ENCODE measurements at places on chromosomes 7 and 10.

- no peak for DNase-seq
Measured at GRCh38 chr10:62153191-62153590, 115.5 kb downstream of the RTKN2 start.

DNA sequence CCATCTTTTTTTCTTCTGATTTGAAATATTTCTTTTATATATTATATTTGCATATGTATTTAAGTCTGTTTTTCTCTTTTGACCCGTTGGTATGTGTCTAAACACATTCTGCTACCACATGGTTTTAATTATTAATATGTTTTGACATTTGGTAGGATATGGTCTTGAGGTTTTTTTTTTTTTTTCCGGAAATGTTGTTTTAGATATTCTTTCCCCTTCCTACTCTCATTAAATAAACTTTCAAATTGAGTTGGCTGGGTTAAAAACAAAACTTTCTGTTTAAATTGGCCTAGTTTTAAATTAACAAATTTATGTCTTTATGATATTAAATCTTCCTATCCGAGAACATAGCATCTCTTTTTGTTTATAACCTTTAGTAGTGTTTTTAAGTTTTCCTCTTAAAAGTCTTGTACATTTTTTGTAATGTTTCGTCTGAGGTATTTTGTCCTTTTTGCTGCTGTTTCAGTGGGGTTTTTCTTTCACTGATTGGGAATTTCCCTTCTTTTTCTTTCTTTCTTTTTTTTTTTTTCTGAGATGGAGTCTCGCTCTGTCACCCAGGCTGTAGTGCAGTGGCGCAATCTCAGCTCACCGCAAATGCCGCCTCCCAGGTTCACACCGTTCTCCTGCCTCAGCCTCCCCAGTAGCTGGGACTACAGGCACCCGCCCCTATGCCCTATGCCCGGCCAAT is 25.4 kb downstream of the STAM start:
- DNase-seq = no peak

DNA sequence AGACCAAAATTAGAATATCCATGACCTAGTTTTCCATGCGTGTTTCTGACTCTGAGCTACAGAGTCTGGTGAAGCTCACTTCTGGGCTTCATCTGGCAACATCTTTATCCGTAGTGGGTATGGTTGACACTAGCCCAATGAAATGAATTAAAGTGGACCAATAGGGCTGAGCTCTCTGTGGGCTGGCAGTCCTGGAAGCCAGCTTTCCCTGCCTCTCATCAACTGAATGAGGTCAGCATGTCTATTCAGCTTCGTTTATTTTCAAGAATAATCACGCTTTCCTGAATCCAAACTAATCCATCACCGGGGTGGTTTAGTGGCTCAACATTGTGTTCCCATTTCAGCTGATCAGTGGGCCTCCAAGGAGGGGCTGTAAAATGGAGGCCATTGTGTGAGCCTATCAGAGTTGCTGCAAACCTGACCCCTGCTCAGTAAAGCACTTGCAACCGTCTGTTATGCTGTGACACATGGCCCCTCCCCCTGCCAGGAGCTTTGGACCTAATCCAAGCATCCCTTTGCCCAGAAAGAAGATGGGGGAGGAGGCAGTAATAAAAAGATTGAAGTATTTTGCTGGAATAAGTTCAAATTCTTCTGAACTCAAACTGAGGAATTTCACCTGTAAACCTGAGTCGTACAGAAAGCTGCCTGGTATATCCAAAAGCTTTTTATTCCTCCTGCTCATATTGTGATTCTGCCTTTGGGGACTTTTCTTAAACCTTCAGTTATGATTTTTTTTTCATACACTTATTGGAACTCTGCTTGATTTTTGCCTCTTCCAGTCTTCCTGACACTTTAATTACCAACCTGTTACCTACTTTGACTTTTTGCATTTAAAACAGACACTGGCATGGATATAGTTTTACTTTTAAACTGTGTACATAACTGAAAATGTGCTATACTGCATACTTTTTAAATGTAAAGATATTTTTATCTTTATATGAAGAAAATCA is 35.5 kb downstream of the CAV1 start:
- DNase-seq = no peak

- DNase-seq = no peak
Measured at GRCh38 chr10:102411341-102412255, 7.0 kb downstream of the PSD start.

DNA sequence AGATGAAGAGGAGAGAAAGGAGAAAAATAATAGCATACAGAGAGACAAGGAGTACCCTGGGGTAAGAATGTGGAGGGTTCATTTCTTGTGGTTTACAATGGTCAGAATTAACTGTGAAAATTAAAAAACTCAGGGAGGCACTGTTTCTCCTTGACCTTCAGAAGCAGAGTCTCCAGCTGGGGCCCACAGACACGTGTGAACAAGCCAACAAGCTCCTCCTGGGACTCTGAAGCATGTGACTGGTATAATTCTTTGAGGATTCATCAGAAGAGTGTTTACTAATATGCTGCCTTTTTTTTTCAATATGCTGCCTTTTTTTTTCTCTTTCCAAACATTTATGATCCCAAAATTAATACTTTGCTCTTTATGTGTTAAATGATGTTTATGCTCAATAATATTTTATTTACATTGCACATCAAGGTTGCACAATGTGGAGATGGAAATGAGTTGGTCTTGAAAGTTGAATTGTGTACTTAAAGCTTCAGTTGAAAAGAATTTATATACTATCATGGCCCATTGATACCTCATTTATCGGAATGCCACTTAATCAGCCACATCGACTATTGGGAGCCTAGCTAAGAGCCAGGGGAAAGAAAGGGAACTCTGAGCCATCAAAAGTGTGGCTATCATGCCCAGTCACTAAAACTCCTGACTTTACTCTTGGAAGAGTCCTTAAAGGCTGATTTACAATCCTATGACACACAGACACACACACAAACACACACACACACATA is 134.7 kb upstream of the RHOBTB1 start:
- DNase-seq = no peak

DNA sequence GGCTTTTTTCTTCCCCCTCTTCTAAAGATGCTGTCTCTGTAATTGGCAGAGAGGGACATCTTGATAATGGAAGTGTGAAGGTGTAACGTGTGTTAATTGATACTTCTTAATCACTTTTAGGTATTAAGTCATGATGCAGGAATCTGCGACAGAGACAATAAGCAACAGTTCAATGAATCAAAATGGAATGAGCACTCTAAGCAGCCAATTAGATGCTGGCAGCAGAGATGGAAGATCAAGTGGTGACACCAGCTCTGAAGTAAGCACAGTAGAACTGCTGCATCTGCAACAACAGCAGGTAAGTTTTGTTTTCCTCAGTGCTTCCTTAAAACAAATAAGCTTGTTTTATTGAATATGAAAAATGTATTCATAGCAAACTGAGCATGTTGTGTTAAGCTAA is 11.8 kb downstream of the FOXP2 start:
- DNase-seq = no peak

- no peak for DNase-seq
Measured at GRCh38 chr7:132485600-132486273, 90.5 kb downstream of the PLXNA4 start.

DNA sequence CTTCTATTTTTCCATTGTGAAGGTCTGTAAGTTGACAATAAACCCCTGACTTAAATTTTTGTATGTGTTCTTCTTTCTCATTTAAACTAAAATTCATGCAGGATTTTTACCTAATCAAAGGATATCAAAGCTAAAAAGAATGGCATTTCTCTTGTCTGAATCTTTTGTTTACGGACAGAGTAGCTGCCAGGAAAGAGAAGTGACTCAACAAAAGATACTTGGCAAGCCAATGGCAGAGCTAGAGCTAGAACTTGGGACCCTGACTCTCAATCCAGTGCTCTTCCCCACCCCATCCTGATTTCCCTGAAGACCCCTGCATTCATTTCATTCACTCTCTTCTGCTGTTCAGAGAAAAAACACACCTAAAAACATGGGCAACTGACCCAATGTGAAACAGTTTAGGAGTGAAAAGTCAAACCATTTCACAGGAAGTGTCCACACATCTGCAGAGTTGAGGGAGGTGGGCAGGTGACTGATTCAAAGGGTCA is 40.2 kb upstream of the PDLIM1 start:
- no peak for DNase-seq

DNA sequence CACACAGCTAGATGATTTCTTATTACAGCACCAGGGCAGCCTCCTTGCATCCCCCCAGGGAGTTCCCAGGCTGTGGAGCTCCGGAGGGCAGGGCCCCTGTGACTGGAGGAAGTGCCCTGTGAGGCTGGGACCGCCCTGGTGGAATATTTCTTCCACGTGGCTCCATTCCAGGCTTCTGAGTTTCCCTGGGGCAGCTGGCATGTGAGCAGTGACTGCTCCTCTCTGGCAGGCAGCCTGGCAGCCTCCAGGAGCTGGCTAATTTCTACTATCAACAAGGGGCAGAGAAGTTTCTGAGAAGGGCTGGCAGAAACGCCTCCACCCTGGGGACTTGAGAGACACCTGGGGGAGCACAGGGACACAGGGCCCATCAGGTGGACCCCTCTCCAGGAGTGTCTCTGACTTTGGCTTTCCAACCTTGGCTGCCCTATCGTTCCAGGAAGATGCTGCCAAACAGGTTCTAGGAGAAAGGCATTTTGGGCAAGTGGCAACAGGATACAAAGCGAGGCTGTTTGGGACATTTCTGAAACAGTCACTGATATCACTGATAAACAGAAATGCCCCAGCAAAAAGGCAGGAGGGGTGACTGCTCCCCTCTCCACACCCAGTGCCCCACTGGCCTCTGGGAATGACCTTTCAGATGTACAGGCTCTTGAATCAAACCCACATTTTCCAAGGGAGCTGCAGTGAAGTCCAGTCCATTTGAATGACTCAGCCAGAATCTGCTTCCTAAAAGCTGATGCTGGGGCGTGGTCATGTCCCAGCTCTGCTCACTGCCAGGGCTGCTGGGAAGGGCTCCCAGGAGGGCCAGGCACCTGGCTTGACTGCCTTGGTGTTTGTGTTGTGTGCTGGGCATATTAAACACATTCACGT is 16.1 kb downstream of the MYOF start:
- DNase-seq = peak; percentile 58

GRCh38 chr7:4667776-4668509 is 14.2 kb upstream of the FOXK1 start:
- DNase-seq = no peak

- DNase-seq = no peak
Measured at GRCh38 chr10:104906112-104906511, 265.0 kb downstream of the SORCS3 start.

DNA sequence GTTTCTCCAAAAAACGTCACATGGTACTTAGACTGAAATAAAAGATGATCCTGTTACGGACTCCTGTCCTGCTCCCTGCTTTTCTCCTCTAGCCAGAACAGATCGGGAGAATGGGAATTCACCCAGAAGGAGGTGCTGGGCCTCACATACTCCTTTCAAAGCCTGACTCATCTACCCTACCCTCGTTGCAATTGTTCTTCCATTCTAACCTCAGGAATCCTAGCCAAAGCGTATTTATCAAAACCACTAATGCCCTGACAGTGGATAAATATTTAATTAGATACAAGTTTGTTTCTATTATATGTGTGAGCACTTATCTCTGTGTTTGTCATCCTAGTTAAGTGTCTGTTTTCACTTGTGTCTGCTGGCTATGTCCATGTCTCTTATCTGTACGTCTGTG is 21.7 kb downstream of the ZCWPW1 start:
- no peak for DNase-seq

- DNase-seq = no peak
Measured at GRCh38 chr10:58714409-58714808, 201.7 kb downstream of the BICC1 start.

DNA sequence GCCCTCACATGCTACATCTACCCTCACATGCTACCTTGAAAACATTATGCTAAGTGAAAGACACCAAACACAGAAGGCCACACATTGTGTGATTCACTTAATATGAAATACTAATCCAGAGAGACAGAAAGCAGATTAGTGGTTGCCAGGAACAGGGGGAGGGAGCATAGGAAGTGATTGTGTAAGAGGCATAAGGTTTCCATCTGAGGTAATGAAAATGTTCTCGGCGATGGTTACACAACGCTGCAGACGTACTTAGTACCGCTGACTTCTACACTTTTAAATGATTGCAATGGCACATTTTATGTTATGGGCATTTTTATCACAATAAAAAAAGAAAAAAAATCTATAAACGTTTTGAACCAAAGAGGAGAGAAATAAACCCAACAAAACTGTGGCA is 742.3 kb downstream of the TYW1 start:
- DNase-seq = no peak

DNA sequence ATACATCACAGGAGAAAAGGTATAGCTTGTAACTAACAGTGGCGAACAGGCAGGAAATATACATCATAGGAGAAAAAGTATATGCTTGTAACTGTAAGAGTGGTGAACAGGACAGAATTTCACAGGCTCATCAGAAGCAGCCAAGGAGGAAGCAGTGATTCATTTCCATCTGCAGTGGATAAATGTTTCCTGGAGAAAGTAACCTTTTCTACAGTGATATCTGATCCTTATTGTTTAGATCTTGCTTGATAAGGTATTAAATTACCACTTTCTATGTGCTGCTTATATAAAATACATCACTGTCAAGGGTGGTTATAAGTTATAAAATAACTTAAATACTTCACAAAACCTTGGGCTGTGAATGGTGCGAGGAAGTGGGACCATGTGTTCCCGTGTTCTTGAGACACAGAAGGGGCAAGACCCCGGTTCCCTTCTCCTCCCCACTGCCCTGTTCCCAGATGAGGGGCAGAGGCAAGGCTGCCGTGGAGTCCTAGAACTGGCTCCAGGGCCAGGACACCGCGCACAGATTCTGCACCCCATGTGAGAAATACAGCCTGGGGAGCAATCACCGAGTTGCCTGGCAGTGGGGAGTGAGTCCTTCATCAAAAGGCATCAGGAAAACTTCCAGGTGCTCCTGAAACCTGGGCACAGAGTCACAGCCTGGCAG is 135.2 kb downstream of the DIP2C start:
- no peak for DNase-seq

DNA sequence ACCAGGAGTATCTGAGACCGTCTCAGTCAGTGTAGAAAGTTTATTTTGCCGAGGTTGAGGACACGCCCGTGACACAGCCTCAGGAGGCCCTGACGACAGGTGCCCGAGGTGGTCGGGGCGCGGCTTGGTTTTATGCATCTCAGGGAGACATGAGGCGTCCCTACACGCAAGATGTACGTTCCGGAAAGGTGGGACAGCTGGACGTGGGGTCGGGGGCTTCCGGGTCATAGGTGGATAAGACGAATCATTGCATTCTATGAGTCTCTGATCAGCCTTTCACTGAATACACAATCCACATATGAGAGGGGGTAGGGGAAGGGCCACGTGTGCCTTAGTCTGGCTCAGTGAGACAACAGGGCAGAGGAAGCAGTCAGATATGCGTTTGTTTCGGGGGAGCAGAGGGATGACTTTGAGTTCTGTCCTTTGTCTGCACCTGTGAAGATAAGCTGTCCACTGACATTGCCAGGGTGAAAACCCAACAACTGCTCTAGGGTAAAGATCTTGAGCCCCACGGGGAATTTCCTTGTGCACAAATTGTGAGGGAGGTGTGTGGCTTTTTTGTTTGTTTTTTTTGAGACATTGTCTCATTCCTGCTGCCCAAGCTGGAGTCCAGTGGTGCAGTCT is 66.2 kb downstream of the DNAJB6 start:
- no peak for DNase-seq

- no peak for DNase-seq
Measured at GRCh38 chr7:123553159-123553558, 4.5 kb downstream of the NDUFA5 start.

GRCh38 chr7:84757761-84758160 is 429.1 kb downstream of the SEMA3D start:
- no peak for DNase-seq

GRCh38 chr7:8453535-8453934 is 20.1 kb downstream of the NXPH1 start:
- no peak for DNase-seq

- peak; percentile 65 for DNase-seq
Measured at GRCh38 chr10:5949009-5949759, 28.2 kb downstream of the IL15RA start.

Data from SK-N-SH (cell line).